ENCODE measurements at places on chromosomes 3 and 15. TPM values are rescaled to one million over a fixed set of nuclear protein-coding genes. Genes with fewer than 3 reads are reported as not detected.

- peaks cover 7% of the 10 kb centered on the region for H3K27me3 ChIP-seq
- no peak overlapping the region for H3K27ac ChIP-seq
- H3K4me1 ChIP-seq, result peaks cover 17% of the 10 kb centered on the region
- no peaks in the 10 kb centered on the region for H3K36me3 ChIP-seq
- DNase-seq, result no peak
Measured at GRCh38 chr3:122892118-122892960, 97.5 kb downstream of the SLC49A4 start.

KCNMB3 gene
- 0.52 TPM for total RNA-seq

NRROS gene
- total RNA-seq, result 51.4 TPM

DNA sequence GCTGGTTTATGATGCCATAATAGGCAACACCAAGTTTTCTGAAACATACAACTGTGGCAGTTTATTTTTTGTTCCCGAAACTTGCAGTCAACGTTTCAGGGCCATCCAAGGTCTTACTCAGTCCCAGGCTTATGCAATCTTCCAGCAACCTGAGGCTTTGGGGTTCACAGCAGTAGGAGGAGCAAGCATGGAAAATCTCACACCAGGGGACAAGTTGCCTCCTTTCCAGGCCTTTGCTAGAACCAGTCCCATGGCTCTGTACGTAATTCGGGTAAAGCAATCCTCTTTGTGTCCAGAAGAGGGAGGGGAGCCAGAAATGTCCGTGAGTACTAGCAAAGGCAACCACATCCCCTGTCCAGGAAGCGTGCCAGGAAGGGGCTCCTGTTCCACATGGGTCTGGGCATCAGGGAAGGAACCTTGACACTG is 4.7 kb upstream of the FAM240A start:
- DNase-seq, result no peak
- H3K27ac ChIP-seq, result no peak overlapping the region
- H3K4me3 ChIP-seq, result no peak overlapping the region
- no peaks in the 10 kb centered on the region for H3K4me1 ChIP-seq

TP63 gene
- 5.6 TPM for total RNA-seq

Measured in activated T-helper 2 cell treated with anti-CD3 and anti-CD28 coated beads, Interferon-gamma antibody, Interleukin-2, Interleukin-4, amounts not matched to agents 10 μg/mL and 5 μg/mL and 100 μg/mL, durations not matched to agents 14 hours and 24 hours and 36 hours (primary cell).